ENCODE measurements at places on chromosomes 4 and X.

DNA sequence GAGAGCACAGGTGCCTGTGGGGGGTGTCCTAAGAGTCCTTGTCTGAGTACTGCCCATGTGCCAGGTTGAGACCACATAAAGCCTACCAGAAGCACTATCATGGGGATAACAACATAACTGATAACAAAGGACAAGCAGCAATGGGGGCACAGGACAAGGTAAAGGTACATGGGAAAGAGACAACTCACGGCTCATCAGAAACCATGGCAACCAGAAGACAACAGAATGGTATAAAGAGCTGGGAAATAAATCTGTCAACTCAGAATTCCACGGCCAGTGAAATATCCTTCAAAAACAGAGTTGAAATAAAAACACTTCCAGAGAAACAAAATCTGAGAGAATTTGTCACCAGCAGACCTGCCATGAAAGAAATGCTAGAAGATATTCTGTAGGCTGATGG lies 20.0 kb downstream of the CENPU start:
- no peak for DNase-seq

GRCh38 chr4:183966371-183966770 lies 61.3 kb downstream of the STOX2 start:
- DNase-seq: no peak

- no peak for DNase-seq
Observed at GRCh38 chr4:121697564-121697963, 784 bp upstream of the ANXA5 start.

DNA sequence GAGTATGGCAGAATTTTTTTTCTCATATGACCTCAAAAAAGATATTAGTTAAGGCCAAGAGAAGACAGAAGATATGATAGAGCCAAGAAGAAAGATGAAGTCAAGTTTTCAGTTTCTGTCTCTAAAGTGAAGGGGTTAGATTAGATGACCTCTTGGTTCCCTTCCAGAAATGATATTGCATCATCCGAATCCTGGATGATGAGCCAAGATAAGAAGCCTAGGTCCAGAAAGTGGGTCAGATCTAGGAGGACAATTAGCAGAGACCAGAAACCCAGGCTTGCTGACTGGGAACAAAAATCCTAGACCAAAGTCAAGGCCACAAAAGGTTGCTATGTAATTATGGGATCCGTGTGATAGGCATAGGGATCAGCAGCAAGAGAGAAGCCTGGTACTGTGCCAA lies 20.2 kb downstream of the SATL1 start:
- DNase-seq: no peak

- no peak for DNase-seq
Observed at GRCh38 chr4:113383111-113383785, 333.8 kb downstream of the ANK2 start.

GRCh38 chr4:138658518-138658917 lies 357.1 kb upstream of the NOCT start:
- DNase-seq: no peak

DNA sequence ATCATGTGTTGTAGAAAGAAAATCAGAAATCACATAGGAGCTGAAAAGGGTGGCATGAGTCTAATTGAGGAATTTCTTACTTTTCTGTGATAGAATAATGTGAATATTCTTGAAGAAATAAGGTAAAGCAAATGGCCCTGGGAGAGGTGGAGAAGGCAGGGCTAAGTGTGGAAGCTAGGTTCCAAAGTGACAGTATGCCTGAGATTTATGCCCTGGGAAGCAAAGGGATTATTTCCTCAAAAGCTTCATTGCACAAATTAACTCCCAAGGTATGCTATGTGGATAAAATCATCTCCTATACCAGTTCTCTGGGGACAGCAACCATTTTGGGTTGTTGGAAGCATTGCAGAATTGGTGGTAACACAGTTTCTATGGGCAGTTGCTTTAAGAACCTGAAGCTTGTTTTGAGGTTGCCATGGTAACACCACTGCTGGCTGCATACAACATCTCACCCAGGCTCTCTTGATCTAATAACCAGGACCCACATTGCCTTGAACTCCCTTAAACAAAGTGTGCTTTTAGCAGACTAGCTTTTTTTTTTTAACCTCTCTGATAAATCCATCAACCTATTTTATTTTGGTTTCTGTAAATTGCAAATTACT lies 21.0 kb downstream of the MAOA start:
- no peak for DNase-seq

Data from activated CD4-positive, alpha-beta T cell treated with anti-CD3 and anti-CD28 coated beads, Interleukin-2, amount 50 U/mL, for 24 hours (primary cell).